ENCODE measurements at places on chromosomes 13 and 19.

DNA sequence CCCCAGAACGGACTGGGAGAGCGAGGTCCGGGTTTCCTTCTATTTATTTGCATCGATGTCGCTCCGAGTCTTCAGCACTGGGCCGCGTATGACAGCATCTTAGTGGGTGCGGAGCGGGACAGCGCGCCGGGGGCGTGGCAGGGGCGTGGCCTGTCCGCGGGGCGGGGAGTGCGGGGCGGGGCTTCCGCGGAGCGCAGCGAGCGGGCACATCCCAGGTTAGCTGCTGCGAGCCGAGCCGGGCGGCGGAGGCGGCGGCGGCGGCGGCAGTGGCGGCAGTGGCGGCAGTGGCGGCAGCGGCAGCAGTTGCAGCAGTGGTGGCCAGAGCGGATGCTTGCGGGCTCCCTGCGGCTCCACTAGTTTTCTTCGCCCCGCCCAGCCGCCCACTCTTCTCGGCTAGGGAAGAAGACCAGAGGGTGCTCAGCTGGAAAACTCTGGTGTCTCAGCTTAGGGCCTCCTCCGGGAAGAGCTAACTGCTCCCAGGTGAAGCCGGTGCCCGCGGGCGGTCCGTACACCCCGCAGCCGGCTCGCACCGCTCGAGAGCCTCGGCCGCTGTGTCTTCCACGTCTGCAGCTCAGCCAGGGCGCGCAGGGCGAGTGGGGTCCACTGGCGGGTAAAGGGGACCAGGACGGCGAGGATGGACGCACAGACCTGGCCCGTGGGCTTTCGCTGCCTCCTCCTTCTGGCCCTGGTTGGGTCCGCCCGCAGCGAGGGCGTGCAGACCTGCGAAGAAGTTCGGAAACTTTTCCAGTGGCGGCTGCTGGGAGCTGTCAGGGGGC lies at the start of gene GPC5:
Gene GPC5 (plus strand): TSS at position 209 of the 776 bp plus-strand sequence.
- peak; percentile 70 for DNase-seq

GRCh38 chr13:100859861-100860260 lies 185.3 kb upstream of the TMTC4 start:
- no peak for DNase-seq

GRCh38 chr19:56136362-56136761 lies 4.7 kb upstream of the ZNF444 start:
- no peak for DNase-seq

DNA sequence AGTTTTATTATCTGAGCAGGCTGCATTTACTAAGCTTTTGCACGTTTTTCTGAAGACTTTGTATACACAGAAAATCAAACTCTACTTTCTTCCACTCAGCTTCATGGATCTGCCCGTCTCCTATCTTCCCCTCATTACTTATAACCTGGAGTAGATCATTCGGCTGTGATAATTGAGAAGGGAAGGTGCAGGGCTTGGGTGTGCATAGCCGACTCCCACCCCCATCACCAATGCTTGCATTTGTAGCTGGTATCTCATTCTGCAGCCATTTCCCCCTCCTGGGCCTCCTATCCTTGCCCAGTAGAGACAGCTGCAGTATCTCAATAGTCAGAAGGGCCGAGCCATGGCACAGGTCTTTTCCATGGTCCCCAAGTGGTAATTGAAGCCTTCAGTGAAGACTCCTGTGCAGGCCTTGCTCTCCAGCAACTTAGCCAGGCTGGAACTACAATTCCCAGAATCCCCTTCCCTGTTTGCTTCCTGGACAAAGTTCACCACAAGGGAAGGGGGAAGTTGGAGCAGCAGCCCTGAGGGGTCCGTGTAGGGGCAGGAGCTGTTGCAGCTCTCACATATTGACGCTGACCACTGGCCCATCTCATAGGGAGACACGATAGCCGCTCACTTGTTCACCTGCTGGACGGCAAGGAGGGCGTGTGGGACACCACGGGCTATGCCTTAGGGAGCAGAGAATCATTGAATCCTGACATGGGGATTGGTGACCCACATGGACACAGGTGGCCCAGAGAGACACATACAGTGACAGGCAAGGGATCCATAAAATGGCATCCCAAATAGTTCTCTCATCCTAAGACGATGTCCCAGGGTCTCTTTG lies 2.1 kb upstream of the SIGLEC8 start:
- DNase-seq, result no peak

- no peak for DNase-seq
Observed at GRCh38 chr19:35518313-35518712, 4.9 kb upstream of the DMKN start.

- no peak for DNase-seq
Observed at GRCh38 chr19:16442386-16443276, 29.1 kb downstream of the EPS15L1 start.

DNA sequence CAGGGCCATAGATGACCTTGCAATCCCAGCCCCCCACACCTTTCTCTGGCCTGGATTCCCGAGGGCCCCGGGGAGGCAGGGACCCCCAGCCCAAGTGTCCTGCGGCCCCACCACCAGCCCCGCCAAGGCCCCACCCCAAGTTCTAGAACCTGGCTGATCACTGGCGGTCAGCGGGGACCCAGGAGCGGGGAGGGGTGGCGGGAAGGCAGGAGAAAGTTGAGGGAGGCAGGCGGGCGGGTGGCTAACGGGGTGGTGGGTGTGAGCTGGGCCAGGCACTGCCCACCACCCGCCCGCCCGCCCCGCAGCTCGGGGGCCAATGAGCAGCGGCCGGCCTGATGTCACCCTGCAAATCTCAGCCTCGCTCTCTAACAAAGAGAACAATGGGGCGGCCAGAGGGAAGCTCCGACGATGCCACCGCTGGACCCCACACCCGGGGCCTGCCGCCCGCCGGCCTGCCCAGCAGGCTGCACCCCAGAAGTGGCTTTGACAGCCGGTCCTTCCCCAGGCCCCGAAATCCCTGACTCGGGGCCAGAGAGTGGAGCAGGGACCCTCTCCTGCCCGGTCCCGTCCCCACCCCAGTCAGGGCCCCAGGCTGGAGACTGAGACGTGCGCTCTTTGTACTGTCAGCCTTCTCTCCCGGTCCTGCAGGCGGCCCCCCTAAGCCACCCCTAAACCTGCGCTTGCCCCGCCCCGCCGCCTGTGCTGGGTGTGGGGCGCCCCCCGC lies 1.6 kb downstream of the MEX3D start:
- no peak for DNase-seq
